Hematopoietic multipotent progenitor cell treated with erythropoietin and hydrocortisone succinate and interleukin-3 and kit ligand, for 4 days (in vitro differentiated cells): ENCODE measurements at places on chromosomes 5 and 9.
A peak's percentile ranks its signal among the peaks of the same experiment; 100 is the strongest.

DNA sequence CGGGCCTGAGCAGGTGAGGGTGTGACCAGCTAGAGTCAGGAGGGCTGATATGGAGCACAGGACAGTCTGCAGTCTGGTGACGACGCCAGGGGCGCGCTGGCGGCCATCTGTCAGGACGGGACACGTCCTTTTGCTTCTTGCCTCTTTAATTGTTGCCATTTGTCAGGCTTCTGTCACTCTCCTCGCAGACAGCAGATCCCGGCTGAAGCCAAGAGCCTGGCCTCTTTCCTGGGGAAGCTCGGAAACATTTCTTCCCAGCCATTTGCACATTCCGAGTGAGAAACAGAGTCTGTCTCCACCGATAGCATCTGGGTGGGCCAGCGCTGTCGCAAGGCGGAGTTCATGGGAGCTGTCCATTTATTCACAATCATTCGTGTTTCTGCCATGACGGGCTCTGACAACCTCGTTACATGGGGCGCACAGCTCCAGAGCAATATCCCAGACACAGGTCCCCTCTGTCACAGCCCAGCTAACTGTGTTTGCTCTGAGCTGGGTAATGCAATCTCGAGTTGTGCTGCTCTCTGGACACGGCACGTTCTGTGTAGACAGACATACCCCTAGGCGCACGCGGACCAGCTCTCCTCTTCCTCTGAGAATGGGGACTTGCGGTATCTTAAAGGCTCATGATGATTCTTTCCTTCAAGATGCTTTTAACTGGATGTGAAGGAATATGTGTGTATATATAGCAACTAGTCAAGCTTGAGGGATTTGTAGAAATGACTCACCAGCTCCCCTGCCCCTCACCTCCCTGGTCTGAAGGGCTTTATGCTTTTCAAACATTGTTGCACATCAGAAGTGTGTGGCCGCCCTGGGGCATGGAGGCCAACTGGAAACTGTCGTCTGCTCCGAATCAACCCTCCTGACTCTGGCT is 105.3 kb upstream of the FCN2 start:
- no peak for DNase-seq

GRCh38 chr5:84881737-84882136 is 497.1 kb upstream of the EDIL3 start:
- no peak for DNase-seq

GRCh38 chr5:121969660-121970295 is 8.0 kb downstream of the SRFBP1 start:
- no peak for DNase-seq

GRCh38 chr9:123523845-123524244 is 167.8 kb downstream of the CRB2 start:
- no peak for DNase-seq

DNA sequence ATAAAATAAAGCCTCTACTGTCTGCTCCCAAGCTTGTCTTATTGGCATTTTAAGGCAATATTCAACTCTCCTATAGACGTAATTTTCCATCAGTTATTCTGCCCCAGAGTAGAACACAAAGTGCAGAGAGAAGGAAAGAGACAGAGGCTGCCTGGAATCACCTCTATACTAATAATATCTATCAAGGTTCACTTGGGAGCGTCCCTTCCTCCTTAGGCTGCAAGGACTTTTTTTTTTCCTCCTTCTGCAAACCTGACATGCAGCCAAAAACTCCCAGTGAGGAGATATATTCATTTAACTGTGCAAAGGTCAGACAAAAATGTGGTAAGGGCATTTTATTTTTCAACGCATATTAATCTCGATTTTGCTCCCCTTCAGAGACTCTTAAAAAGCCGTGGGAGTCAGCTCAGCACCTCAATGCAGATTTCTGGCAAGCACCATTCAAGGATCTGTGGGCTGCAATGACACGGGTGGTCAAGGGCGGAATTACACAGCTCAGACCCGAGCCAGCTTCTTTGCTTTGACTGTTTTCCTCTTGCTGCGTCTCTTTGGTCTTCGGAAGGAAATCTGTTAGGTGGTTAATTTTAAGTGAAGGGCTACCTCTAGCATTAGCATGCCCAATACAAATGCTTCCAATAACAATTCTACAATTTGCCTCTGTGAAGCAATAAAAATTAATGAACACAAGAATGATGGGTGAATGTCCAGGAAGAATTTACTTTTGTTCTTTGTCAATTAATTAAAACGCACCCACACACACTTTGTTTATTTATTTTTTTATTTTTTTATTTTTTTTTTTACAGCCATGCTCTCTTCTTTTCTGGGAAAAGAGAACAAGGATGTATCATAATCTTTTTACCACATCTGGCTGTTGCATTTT is 587.7 kb upstream of the GRAMD2B start:
- DNase-seq = peak; percentile 30

DNA sequence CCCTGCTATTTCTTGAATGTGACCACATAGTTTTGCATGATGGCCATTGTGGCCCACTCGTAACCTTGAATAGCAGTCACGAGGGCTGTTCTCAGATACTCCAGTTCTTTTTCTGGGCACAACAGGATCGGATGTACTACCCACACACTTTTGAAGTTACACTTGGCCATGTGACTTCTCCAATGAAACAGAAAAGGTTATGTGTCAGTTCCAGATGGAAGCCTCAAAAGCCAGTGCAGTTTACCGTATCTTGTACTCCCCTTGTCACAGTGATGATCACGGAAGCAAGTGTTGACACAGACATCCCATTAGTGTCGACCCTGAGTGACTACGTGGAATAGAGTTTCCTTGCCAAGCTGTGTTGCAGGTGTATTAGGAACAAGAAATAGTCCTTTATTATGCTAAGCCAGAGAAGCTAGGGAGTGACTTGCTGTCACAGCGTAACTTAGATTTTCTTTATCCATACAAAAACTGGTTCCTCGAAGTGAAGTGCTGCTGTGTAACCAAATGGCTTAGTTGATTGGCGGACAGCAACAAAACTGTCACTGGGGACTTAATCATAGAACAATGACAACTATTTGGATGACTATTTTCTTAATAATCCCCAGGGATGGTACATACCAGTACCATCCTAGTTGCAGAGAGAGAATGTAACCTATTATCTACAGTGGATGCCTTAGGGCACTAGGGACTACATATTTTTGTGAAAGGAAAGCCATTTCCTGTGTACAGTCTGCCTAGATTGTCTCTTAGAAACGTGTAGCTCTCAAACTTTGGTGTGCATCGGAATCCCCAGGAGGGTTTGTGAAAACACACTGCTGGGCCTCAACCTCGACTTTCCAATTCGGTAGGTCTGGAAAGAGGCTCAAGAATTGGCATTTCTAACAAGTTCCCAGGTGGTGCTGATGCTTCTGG is 90.1 kb upstream of the DMRT1 start:
- DNase-seq = no peak

- no peak for DNase-seq
Observed at GRCh38 chr9:38075272-38075671, 6.2 kb upstream of the SHB start.

GRCh38 chr9:122367065-122367464 is 3.8 kb upstream of the PTGS1 start:
- DNase-seq = no peak

DNA sequence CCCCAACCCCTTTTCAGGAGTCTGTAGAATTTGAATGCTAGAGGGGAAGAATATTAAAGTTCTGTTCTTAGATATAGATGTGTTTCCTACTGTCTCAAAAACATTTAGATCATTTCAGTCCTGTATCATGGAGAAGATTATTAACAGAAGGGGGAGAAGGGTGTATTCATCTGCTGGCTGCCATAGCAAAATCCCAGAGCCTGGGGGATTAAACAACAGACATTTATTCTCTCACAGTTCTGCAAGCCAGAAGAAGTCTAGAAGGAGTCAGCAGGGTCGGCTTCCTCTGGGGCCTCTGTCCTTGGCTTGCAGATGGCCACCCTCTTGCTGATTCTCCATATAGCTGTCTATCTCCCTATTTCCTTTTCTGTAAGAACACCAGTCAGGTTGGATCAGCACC is 150.1 kb upstream of the OTULINL start:
- DNase-seq = no peak

GRCh38 chr9:70949239-70949638 is 172.2 kb downstream of the TRPM3 start:
- no peak for DNase-seq

DNA sequence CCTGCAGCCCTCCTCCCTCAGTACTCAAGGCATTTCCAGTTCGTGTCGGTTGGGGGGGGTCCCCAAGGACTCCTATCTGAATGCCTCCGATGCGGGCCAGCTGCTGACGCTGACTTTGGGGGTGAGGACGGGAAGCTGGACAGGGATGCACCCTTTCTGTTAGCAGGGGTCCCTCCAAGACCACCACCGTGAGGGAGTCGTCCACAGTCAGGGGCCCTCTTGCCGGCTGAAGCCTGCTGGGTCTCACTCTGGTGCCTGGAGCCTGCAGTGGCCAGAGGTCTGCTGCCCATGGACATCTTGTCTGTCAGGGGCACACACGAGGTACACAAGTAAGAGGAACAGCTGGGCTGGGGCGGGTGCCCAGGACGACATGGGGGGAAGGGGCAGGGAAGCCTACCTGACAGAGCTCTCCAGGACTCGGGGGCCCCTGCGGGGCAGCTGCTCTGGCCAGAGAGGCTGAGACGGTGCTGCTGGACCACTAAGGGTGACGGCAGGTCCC is 9.1 kb upstream of the ZDHHC11 start:
- DNase-seq = no peak

DNA sequence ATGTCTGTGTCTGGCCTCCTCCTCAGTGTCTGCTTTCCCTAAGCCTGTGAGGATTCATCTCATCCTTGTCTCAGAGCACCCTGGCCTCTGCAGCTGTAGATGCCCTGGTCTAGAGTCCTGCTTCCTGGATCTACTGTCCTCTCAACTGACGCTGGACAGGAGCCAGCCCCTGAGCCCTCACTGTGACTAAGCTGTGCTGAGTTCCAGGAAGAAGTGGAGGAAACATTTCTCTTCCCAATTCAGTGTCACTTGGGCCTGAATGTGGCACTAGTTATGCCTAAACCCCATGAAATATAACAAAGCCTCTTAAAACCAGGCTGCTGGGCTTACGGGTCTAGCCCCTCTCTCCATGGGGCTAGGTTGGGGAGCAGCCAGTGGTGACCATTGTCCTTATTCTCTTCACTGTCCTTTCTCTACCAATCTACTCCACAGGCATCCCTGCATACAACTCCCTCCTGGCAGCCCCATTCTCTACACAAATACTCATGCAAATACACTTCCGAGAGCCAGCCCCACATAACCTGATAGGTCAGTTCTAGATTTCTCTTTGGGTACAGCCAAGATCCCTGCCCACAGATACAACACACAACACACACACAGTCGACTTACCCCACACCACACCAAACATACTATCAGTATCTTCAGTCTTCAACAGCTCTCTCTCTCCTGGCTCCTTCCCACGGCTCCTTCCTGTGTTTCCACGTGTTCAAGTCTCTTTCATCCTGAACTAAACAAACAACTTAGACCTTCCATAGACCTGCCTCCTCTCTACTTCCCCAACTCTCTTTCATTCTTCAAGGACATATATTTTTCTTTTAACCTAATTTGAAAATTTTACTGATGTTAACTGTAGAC is 220.8 kb downstream of the SNX18 start:
- DNase-seq = peak; percentile 41

DNA sequence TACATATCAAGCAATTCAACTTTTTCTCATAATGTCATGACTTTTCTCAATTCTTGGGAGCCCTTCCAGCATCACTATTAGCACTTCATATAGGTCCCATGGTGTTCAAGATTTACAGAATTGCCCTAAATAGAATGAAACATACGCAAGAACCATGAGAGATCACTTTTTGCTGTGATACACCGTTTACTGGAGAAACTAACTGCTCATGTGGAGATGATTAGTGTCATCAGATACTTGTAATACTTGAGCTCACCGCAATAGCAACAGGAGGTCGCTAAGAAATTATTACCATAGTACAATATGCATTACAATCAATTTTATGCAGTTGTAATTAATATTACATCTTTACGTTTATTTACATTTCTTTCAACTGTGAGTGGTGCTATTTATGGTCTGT is 4.8 kb upstream of the PCSK5 start:
- DNase-seq = no peak

- no peak for DNase-seq
Observed at GRCh38 chr5:65334077-65334476, 147.6 kb downstream of the ADAMTS6 start.

DNA sequence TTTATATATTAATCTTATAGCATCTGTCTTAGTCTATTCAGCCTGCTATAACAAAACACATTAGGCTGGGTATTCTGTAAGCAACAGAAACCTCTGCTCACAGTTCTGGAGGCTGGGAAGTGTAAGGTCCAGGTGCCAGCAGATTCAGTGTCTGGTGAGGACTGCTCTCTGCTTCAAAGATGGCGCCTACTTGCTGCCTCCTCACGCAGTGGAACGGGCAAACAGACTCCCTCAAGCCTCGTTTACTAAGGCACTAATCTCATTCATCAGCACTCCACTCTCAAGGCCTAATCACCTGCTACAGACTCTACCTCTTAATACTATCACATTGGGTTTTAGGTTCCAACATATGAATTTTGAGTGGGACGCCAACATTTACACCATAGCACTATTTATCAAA is 5.2 kb upstream of the TBC1D2 start:
- no peak for DNase-seq

DNA sequence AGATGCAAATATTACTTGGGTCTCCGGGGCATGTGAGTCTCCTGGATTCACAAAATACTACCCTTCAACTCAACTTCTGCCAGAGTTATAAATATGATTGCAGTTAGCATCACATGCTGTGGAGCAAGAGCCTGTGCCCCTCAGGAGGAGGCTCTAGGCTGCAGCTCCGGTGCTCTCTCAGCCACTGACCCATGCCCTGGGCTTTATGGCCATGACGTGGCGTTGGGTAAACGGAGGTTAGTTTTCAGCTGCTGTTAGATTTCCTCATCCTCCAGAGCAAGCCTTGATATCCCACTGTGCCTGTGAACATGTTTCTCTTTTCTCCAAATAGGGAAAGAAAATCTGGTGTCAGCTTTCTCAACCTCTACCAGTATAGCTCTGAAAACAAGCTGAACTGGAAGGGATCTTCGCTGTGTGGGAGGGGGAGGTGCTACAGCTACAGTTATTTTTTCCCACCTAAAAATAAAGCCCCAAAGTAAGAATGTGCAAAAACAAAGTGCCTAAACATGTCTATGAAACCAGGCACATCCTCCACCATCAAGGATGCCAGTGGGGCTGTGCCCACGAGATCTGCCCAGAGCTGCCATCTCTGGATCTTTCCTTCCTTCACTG is 124.4 kb upstream of the GPR151 start:
- no peak for DNase-seq

DNA sequence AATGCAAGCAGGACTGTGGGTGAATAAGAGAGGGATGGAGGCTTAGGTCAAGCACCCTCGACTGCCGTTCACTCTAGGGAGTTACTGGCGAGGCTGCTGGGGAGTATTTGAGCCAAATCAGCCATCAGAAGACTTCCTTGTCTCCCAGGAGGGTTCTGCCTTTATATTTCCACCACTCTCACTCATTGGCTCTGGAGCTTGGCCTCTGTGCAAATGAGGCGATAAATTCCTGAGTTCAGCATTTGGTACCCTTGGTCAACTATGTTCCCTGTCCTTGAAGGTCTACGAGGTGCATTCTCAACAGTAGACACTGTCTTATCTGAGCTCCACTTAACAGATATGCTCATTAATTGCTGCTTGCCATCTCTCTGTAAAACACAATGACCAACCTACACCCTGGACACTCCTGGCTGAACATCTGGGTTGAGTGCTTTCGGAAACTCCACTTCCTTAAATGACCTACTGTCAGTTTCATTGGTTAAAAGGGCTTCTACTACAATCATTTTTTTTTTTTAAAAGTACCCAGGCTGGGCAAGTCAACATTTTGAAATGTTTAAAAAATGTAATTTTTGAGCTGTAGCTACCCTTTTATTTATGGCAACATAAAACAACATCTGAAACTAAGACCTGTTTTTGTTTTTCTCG is 153.2 kb downstream of the NTRK2 start:
- no peak for DNase-seq

GRCh38 chr5:591746-592145 is 20.4 kb upstream of the CEP72 start:
- DNase-seq = no peak
